ENCODE measurements at places on chromosomes 7 and 10.

- DNase-seq, result no peak
These were observed 386 bp upstream of the AS3MT start for GRCh38 chr10:102868911-102869257.

DNA sequence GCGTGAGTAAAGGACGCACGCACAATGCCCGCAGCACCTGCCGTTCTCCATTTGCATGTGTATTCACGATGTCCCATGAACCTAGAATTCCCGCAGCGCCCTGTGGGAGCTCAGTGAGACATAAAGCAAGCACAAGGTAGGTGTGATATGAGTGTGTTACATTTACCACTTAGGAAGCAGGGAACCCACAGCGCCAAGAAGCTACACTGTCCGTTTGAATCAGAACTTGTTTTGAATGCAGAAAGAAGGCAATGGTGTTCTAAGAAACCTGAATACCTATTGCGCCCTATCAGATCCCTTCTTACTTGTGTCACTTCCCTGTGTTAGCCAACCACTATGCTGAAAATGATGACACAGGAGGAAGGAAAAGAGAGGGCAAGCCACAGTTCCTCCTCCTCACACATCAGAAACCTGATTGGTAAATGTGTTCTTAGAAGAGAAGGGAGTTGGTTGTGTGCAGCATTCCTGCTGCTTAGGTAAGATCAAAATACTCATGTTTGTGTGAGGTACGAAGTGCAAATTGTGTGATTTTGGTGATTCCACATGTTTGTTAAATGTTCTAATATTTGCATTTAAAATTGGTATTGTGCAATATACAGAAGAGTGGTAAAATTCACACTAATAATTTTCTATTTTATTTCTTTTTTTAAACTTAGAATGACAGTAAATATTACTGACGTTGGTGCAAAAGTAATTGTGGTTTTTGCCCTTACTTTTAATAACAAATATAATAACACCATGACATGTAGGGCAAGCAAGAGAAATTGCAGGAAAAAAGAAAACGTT is 185.4 kb downstream of the SEC23IP start:
- DNase-seq, result no peak

DNA sequence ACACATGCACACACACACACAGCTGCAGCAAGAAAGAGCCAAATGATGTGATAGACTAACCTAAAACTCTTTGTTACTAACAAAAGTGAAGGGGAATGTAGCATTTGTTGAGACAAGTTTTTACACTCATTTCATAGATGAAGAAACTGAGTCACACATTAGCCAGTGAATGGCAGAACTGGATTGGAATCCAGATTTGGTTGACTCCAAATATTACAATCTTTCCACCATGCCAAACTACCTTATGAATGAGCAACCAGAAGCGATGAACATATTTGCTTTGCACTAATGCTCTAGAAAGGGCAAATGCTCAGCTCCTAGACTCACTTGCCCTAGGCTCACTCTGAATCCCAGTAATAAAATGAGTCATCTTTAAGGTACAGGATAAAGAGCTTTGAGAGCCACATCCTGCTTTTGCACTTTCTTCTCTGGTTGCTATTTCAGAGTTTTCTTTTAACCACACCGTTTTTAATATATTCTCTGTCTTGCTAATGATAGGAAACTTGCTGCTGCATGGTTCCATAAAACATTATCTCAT is 111.9 kb downstream of the GPAM start:
- DNase-seq, result no peak

GRCh38 chr10:6185039-6185716 is 17.6 kb upstream of the PFKFB3 start:
- no peak for DNase-seq

- DNase-seq, result no peak
These were observed 4.5 kb upstream of the ZNF438 start for GRCh38 chr10:31036209-31036608.

DNA sequence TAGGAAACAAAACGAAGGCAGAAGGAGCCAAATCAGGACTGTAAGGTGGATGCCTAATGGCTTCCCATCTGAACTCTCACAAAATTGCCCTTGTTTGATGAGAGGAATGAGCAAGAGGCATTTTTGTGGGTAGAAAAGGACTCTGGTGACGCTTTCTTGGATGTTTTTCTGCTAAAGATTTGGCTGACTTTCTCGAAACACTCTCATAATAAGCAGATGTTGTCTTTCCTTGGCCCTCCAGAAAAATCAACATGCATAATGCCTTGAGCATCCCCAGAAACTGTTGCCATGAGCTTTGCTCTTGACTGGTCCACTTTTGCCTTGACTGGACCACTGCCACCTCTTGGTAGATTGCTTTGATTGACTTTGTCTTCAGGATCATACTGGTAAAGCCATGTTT is 13.5 kb downstream of the PTPN12 start:
- no peak for DNase-seq

GRCh38 chr10:12835709-12836108 is 165.8 kb downstream of the CCDC3 start:
- DNase-seq, result no peak

DNA sequence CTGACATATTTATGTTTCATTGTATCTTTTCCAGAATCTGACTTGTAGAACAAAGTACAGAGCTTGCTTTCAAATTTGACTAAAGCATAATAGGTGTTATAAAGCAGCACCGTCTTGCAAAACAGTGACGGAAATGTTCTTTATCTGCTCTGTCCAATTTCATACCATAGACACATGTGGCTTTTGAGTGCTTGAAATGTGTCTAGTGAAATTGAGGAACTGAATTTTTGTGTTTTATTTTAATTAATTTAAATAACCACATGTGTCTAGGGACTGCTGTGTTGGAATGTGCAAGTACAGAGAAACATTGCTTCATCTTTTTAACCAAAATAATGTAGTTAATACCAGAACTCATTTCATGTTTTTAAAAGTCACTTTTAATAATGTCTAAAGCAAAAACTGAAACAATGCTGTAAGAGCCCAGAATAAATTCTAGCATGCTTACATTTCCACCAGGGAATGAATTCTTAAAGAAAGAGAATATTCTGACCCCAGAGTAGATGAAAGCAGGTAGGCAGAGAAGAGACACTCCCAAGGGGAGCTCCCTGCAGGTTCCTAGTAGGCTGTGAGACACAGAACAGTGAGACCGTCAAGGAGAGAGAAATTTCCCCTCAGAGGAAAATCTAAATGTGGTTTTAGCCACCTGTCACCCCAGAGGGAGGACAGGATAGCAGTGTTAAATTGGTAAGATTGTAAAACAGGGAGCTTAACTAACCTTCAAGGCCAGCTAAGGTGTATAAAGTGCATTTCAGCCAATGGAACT is 175.3 kb upstream of the KMT2E start:
- DNase-seq, result no peak

GRCh38 chr7:29502133-29502532 is 61.5 kb upstream of the PRR15 start:
- no peak for DNase-seq

DNA sequence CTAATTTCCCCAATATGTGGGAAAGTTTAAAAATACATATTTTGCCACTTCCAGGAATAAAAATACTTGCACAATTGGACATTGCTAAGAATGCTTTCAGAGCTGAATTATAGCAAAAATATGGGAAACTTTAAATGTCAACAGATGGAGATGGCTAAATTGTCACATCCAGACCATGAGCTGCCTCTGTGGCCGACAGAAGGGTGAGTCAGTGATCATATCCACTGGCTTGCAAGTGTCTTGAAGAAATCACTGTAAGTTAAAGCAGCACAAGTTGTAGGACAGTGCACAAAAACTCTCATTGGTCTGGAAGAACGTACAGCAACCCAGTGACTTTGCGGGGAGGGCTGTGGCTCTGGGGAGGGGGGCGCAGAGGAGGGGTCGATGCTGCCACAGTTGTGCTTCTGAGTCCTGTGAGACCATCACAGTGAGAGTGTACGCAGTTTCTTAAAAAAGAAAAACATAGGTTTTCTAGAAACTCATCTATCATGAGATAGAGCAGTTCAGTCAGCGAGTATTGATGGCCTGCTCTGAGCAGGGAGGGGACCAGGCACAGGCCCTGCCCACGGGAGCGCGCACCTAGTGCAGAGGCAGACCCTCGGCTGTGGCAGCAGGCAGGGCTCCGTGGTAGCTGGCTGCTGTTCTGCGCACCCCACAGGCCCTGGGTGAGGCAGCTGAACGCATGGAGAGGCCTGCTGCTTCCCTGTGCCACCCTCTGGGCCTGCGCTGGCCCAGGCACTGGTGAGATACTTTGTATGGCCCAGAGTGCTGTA is 25.5 kb downstream of the LRRC27 start:
- no peak for DNase-seq

DNA sequence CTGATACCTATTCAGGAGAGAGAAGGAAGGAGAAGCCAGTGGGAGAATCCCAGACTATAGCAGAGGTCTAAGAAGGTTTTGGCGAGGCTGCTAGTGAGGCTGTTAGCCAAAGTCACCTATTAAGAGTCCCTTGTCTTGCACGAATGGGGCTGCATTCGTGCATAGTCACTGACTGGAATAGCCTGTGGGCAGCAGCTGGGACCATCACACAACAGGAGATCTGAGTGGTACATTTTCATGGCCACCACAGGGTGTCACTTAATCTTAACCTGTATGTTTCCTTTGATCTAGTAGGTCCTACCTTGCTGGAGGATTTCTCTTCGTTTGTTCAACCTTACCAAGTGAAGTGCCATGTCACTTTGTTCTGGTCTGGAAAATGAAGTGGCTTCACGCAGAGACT is 319.9 kb downstream of the BMPER start:
- no peak for DNase-seq

- DNase-seq, result no peak
These were observed 6.9 kb upstream of the ZNF316 start for GRCh38 chr7:6630007-6630849.

- DNase-seq, result no peak
These were observed 98.0 kb upstream of the GLCCI1 start for GRCh38 chr7:7870555-7870954.

DNA sequence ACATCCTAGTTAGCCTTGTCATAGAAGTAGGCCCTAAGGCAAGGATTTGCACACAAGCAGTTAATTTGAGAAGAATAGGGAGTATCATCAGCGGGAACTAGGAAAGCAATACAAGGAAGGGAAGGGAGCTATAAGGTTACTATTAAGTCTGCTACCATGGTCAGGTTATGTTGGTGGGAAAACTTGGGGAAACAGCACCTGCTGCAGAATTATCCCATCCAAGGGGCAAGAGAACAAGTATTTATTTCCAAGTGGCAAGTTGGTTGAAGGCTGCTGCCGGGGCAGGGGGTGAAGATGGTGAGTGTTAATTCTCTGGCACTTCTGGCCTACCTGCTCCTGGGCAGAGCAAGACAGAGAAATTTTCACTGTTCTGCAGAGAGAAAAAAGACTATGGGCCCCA is 55.0 kb downstream of the CAV1 start:
- no peak for DNase-seq

GRCh38 chr7:2307690-2308107 is 6.5 kb downstream of the SNX8 start:
- no peak for DNase-seq

- DNase-seq, result no peak
These were observed 146.1 kb downstream of the ADRA2A start for GRCh38 chr10:111222961-111223360.

DNA sequence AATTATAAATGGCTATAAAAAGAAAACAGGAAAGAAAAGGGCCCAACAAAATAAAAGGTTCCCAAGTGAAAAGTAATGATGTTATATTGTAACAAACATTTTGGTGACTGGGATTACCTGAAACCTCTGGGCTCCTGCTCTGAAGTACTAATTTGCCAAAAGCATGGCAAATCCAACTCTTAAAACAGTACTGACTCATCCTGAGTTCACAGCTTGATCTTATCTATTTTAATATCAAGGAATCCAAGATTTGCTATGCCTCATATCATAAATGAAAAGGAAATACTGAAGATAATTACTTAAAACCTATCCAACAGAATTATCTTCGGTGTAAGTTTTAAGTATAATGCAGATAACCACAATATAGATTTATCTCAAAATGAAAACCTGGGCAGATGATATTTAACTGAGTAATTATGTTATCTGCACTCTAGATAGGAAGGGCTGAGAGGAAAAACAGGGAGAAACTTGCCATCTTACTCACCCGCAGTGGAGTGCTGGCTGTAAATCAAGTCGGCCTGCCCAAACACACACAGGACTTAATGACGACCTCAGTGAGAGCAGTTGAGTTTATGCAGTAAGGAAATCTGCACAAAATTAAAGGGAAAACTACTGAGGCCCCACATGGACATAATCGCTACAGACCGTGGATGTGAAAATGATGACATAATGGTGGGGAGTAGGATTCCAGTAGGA is 48.4 kb downstream of the MPP7 start:
- no peak for DNase-seq

DNA sequence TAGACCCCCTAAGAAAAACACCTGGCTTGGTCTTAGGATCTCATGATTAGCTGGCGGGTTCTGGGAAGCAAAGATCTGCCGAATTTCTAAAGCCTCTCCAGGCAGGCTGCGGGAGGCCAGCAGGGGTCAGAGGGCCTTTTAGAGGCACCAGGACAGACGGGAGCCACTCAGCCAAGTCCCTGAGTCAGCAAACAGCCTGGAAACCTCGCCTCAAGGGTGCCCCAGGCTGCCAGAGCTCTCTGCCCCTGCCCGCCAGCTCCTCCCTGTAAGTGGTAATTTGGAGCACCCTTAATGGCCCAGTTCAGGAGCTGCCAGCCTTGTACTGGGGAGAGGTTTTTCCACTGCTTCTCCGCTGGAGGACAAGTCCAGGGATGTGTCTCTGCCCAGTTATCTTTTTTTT is 88.7 kb downstream of the HIP1 start:
- no peak for DNase-seq

DNA sequence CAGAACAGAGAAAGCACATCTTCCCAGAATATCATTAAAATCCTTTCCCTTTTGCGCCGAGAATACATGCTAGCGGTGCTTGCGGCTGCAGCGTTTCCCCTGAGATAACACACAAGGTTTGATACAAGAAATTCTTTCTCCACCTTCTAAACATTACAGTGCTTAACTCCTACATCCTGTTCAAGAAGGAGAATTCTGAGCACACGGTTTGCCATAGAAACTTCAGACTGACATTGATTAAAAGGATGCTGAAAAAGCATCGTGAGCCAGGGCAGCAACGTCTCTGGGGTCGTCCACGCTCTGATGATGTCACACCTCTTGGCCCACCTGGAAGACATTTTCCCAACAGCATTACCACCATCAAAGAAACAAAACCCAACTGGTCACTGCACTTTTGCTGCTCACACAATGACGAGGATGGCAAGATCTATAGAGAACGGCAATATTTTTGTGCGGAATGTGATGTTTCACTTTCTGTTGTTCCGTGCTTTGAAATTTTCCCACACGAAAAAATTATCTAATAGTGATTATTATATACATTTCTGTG is 27.0 kb upstream of the PRSS1 start:
- no peak for DNase-seq

GRCh38 chr10:43901744-43902504 is 253.2 kb upstream of the ZNF32 start:
- DNase-seq, result no peak
